Muscle of leg (tissue), 16 donors: ENCODE measurements at places on chromosomes 7 and 10. TPM values are rescaled to one million over a fixed set of nuclear protein-coding genes. Genes with fewer than 3 reads are reported as not detected.
A peak's percentile ranks its signal among the peaks of the same experiment; 100 is the strongest.

The ANKMY2 gene
- total RNA-seq, result 31.9 TPM

The FXYD4 gene
- 0.44 TPM for total RNA-seq

The TMEM273 gene
- 9.5 TPM for total RNA-seq

DNA sequence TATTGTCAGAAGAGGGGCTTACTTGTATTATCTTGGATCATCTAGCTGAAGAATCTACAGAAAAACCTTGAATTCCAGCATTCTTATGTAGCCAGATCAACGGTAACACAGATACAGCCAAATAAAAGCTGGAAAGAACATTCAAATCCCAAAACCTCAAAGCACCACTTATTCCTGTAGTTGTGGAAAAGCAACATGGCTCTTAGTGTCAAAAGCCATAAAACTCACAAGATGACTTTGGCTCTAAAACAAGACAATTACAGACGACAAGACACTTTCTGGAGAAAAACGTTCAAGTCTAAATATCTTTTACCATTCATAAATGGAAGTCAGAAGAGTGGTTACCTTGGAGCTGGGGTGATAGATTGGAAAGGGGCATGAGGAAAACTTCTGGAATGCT lies 173.0 kb downstream of the HERPUD2 start:
- peak; percentile 93 for DNase-seq

- peak; percentile 81 for DNase-seq
Measured at GRCh38 chr10:79904671-79905321, 44.1 kb downstream of the SFTPD start.

DNA sequence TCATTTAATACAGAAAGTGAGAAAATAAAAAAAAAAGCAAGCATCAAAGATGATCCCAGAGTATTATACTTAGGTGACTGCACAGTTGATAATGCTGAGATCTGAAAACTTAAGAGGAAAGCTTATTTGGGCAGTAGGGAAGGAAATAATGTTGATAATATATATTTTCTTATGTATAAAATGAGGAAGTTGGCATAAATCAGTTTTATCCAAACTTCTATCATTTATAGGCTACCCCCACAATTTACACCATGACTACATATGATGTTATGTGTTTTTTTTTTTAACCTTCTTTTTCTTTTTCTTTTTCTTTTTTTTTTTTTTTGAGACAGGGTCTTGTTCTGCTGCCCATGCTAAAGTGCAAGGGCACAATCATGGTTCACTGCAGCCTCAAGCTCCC lies 108.2 kb upstream of the PLXDC2 start:
- no peak for DNase-seq

The CDC14C gene
- total RNA-seq, result 0.04 TPM

The FAM13C gene
- total RNA-seq, result 22.8 TPM
